ENCODE measurements at places on chromosomes 11 and 22.

- no peak for DNase-seq
Measured at GRCh38 chr11:1570531-1570895, 1.6 kb downstream of the DUSP8 start.

DNA sequence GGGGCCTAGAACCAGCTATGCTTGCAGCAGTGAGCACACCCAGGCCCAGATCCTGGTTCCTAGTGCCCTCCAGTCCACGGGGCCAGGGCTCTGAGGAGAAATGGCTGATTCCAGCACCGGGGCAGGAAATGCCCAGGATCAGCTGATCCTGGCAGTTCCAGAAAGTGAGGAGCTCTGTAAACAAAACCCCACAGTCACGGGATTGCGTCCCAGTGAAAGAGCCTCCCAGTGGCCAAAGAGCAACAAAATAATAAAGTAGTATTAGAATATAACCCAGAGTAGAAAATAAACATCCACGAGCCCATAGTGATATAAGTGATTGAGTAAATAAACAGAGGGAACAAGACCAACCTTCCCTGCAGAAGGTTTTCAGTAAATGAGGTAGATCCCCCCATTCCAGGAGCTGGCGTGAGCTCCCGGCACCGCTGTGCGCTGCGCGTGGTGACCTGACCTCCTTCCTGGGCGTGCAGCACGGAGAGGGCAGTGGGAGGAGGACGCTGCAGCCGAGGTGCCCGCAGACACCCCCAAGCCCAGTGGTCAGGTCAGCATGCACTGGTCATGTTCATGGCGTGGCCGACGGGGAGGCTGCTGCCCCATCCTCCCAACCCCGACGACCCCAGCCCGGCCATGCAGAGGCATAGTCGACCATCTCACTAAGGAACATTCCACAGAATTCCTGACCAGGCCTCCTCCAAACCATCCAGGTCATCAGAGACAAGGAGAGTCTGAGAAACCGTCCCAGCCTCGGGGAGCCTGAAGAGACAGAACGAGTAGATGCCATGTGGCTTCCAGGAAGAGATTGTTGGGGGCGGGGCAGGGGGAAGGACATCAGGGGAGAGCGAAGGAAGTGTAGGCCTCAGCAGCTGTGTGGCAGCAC lies 19.8 kb downstream of the PTDSS2 start:
- DNase-seq, result peak; percentile 79

GRCh38 chr22:17388235-17388634 lies 19.0 kb downstream of the CECR2 start:
- no peak for DNase-seq

GRCh38 chr22:27238935-27239510 lies 562.5 kb downstream of the MN1 start:
- peak; percentile 70 for DNase-seq

DNA sequence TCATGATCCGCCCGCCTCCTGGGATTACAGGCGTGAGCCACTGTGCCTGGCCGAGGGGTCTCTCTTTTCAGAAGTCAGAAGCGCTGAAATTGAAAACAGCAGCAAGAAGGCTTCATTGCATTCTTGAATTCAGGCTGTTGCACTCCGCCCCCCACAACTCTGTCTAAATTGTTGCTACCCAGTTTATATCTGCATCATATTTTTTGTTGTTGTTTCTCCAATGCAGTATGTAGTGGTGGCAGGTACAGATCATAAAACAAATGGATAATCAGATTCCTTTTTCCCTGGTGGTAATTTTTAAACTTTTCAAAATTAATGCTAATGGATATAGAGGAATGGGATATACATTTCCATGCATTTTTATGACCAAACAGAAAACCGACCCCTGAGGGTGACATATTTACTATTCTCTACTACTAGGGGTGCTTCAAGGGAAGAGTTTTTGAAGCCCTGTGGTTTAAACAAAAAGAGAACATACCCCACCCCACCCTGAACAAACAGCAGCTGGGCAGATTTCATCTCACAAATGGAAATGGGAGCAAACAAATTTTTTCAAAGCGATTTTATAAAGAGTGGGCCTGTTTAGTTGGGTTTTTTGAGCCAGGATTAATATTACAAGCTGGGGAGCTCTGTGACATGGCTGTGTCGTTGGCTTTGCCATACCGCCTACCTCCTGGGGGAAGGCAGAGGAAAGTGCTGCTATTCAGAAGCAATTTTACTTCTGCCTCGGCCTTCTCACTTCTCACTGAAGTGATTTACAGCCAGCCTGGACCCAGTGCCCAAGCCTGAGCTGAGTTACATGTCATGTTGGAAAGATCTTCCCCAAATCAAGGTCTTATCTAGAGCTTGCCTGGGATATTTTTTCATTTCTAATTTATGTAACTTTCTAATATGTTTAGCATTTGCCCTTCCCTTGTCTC lies 16.0 kb upstream of the TMA7B start:
- DNase-seq, result no peak

Measured in upper lobe of right lung (tissue), 1 donor.